ENCODE measurements at places on chromosomes 2 and 18. TPM values are rescaled to one million over a fixed set of nuclear protein-coding genes. Genes with fewer than 3 reads are reported as not detected.

The RAPGEF4 gene
- polyA plus RNA-seq = 3.8 TPM

The REEP1 gene
- polyA plus RNA-seq = 3.3 TPM

The DNAJC5G gene
- not detected for polyA plus RNA-seq

The RPRM gene
- 1.3 TPM for polyA plus RNA-seq

The CCDC178 gene
- polyA plus RNA-seq = 4.6 TPM

The NR4A2 gene
- 3.1 TPM for polyA plus RNA-seq

The GPR45 gene
- not detected for polyA plus RNA-seq

The PCARE gene
- 1.3 TPM for polyA plus RNA-seq

DNA sequence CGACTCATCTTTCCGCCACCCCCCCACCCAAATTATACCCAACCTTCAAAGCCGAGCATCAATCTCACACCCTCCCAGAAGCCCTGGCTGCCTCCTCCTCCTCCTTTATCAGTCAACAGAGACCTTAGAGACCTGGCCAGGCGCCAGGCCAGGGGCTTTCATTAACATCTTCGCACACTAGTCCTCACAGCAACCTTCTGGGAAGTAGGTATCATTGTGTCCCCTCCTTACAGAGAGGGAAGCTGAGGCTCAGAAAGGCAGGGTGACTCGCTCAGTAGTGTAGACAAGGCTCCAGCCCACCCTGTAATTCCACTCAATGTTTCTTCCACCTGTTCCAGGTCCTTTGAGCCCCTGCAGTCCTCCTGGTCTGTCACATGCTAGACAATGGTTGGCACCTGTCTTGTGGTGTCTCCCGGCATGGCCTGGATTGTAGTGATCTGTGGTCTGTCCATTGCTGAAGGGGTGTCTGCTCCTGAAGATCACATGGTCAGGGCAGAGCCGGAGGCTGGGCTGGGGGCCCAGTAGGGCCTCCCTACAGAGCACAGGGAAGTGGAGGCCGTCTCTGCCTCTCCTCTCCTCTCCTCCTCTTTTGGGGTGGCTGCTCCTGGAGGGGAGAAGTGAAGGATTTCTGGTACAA lies 36.0 kb downstream of the KLHL29 start:
- DNase-seq = no peak

GRCh38 chr2:111946294-111947114 lies 48.1 kb downstream of the MERTK start:
- DNase-seq = peak; percentile 67

GRCh38 chr2:75539955-75540716 lies 20.6 kb downstream of the EVA1A start:
- DNase-seq = no peak

DNA sequence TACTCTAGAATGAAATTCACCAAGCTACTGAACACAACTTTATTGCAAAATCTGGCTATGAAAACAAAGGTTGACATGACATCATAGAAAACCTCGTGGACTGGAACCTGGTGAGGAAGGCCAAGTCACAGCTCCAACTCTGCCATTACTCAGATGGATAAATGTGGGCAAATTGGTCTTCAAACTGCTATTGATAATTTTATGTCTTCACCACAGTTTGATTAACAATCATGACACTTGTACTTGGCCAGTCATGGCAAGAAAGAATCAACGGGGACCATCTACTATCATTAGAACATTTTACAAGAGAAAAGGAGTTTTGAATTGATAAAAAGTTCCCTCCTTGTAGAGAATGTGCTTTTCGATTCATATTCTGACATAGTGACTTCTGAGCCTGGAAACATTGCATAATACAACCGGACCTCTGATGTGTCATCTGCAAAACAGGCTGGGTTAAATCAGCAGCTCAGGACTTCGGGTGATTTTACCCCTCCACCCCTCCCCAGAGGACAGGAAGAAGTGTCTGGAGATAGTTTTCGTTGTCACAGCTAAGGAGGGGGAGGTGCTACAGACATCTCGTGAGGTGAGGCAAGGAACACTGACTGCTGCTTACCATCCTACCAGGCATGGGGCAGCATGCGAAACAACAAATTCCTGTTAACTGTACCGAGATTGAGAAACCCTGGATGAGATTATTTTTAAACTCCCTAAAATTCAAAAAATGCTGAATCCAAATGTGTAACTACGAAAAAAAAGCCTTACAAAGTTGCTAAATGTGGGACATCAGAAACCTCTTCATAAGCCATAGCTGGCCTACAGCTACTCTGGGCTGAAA lies 8.4 kb downstream of the L3MBTL4 start:
- no peak for DNase-seq

DNA sequence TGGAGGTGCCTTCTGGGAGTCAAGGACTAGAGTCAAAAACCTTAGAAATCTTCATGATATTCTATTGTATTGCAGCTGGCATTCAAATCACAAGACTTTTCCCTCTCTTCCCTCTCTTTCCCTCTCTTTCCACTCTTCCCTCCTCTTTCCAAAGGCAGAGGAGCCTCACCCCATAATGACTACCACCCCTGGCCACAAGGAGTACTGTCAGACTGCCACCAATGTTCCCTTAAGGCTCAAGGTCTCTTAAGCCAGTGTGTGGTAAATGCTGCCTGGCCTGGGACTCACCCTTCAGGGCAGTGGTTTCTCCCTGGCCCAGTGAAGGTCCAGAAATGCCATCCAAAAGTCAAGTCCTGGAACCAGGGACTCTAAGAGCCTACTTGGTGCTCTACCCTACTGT lies 605.9 kb upstream of the PKDCC start:
- no peak for DNase-seq

GRCh38 chr2:230282936-230283335 lies 44.1 kb upstream of the SP140L start:
- DNase-seq = no peak

DNA sequence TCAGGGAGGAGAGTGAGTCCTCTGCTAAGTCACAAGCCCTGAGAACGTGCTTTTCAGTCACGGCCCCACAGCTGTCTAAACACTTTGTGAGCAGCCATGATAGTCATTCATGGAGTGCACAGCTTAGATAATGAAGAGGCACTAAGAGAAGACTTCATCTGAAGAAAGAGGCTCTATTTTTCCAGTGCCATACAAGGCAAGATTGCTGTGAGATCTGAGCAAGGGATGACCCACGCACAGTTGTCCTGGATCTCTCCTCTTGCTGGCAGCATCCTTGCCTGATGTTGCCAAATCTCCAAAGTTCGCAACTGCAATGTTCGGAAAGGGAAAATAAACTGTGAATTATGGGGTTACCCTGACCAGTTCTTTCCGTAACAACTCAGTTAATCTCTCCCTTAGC lies 418.7 kb downstream of the MEIS1 start:
- no peak for DNase-seq

GRCh38 chr2:96138179-96139145 lies at the start of gene ASTL:
Gene ASTL (minus strand): TSS chr2:96138502. CDS start chr2:96138436, 66 bp downstream.
- DNase-seq = peak; percentile 83

DNA sequence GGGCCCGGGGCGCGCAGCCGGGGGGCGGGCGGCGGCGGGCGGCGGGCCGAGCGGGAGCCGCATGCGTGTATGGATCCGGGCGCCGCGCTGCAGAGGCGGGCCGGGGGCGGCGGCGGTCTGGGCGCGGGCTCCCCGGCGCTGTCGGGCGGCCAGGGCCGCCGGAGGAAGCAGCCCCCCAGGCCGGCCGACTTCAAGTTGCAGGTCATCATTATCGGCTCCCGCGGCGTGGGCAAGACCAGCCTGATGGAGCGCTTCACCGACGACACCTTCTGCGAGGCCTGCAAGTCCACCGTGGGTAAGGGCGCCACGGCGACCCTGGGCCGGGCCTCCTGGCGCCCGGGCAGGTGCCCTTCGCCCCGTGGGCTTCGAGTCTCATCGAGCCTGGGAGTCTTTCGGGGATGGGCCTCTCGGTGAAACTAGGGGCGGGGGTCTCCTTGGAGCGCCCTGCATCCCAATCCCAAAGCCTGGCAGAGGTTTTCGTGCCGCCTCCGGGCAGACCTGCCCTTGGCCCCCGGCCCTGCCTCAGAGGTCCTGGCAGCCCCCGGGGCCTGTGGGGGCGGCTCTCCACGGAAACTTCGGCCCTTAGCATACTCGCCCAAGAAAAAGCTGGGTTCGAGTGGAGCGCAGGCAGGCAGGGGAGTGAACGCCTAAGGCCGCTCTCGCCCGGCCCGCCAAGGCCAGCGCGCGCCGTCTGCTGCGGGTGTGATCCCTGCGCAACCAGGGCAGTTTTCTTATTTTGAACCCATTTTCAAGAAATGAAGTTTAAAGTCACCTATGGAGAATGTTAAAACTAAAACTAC lies 622 bp downstream of the RAB12 start:
- DNase-seq = peak; percentile 34

- no peak for DNase-seq
These were observed 109.3 kb downstream of the ANTXR1 start for GRCh38 chr2:69122271-69122670.

DNA sequence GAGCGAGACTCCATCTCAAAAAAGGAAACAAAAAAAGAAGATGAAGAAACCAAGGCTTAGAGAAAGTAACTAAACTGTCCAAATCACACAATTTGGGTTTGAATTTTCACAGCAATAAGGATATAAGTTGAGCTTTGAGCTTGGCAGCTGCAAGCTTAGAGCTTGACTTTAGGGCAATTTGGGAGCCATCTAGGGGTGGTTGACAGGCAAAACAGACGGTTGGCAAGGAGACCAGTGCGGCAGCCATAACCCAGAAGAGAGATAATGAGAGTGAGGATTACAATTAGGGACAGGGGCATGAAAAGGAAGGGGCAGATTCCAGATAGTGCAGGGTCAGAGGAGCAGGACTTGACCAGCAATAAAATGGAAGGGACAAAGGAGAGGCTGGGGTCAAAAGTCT lies 382.2 kb upstream of the HNRNPA3 start:
- DNase-seq = no peak

- DNase-seq = no peak
These were observed 9.7 kb downstream of the TFPI start for GRCh38 chr2:187544371-187545080.

DNA sequence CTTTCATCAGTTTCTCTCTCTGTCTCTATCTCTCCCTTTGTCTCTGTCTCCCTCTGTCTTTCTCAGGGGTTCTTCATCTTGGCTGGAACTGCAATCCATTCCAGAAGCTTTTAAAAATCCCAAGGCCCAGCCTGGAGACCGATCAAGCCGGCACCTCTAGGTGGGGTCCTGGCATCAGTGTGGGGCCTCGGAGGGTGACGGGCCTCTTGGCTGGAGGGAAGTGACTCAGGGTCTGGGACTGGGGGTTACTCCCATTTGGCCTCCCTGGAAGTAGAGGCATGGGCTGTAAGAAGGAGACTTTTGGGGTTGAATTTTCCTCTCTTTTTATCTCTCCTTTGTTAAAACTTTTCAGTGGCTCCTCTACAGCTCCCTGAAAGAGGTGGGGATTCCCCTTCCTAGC lies 52.8 kb upstream of the OTOF start:
- DNase-seq = peak; percentile 10

Data from kidney (tissue), 22 donors.